NCI-H146 (cell line): ENCODE measurements at places on chromosomes 7 and 10.
A peak's percentile ranks its signal among the peaks of the same experiment; 100 is the strongest.

DNA sequence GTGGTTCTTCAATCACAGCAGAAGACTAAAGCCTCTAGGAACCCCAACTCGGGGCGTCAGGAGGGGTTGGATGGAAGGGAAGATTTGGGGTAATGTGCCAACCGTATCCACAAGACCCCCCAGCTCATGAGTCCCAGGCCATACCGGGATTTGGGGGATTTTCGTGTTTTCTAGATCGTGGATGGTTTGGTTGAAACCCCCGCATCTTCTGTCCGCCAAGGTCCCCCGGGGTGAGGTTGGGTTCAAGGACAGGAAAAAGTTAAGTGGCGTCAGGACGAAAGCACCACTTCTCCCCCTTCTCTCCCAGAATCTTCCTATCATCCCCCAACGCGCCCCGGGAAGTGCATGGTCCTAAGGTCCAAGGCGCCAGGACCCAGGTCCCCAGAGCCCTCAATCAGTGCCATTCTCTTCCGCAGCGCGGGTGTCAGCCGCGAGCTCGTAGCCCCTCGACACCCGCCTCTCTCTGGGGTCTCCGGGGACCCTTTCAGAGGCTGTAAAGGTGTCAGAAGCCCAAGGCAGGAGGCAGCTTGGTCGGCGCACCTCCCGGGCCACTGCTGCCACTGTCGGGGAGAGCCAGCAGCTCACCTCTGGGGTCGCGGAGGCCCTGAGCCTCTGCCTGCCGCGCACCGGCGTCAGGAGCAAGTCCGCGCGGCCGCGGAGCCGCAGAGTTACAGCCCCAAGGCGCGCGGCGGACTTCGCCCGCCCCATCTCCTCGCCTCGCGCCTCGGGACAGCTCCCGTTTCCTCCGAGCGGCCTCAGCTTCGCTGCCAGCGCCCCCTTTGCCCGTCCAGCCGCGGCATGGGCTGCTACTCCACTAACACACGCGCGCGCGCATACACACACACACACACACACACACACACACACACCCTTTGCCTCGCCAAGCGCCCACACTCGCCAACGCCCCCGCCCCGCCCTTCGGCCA is 1.5 kb downstream of the MKX start:
- no peak for DNase-seq

- peak; percentile 51 for DNase-seq
These were observed 26.7 kb downstream of the MICALL2 start for GRCh38 chr7:1432411-1433082.

GRCh38 chr10:3071405-3072198 is 4.3 kb downstream of the PFKP start:
- DNase-seq, result no peak

DNA sequence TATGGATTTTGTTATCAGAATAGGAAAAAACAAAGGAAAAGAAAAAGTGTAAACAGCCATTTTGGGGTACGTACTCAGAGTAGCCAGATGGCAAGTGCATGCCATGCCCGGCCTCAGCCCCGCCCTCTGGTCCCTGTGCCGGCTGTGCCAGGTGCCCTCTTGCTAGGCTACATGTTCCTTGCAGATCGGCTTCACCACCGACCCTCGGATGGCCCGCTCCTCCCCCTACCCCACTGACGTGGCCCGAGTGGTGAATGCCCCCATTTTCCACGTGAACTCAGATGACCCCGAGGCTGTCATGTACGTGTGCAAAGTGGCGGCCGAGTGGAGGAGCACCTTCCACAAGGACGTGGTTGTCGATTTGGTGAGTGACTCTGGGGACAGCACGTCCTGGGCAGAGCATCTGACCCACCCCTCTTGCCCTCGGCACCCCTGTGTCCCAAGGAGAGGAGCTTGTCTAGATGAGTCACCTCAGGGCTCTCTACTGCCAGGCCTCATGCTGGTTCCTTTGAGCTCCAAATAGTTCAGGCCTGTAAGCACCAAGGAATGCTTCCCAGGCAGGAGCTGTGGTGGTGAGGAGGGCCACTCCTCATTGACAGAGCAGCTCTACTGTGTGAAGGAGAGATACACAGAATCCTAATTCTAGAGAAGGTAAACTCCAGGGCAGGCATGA is 54.9 kb upstream of the ZMIZ2 start:
- no peak for DNase-seq

DNA sequence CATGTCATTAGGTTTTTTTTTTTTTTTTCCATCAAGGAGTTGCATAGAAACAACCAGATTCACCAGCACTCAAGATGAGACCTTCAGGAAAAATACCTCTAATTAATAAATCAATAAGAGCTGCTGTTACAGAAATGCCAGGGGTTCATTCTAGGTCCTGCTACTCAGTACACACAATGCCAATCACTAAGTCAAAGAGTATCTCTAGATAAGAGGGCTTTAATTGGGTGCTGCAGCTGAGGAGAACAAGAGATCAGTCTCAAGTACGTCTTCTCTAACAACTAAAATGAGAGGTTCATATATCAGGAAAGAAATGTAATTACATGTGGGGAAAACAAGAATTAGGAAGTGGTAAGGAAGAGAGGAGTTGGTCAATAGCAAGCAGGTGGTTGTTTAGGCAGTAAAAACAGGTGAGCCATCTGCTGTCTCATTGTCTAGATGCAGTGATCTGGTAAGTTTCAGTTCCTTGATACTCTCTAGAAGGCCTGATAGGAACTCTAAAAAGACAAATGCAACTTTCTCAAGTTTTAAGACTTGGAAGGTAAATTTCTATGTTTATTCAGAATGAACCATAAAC is 272.9 kb upstream of the ZWINT start:
- DNase-seq, result peak; percentile 82

DNA sequence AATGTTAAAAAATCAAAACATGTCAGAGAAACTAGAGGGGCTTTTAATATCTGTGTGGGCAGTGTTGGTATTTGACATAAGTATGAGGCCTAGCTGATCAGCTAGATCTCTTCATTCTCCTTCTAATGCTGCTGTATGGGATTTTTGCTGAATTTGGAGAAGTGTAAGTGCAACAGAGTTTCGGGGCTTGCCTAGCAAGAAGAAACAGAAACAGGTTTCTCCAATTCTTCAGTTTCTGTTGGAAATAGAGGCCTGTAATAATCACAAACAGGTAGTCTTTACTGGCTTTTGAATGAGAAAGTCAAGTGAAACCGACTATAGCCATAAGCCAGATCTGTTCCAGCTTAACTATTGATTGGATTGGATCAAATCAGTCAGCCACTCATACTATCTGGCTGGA is 96.4 kb upstream of the PCLO start:
- DNase-seq, result no peak

DNA sequence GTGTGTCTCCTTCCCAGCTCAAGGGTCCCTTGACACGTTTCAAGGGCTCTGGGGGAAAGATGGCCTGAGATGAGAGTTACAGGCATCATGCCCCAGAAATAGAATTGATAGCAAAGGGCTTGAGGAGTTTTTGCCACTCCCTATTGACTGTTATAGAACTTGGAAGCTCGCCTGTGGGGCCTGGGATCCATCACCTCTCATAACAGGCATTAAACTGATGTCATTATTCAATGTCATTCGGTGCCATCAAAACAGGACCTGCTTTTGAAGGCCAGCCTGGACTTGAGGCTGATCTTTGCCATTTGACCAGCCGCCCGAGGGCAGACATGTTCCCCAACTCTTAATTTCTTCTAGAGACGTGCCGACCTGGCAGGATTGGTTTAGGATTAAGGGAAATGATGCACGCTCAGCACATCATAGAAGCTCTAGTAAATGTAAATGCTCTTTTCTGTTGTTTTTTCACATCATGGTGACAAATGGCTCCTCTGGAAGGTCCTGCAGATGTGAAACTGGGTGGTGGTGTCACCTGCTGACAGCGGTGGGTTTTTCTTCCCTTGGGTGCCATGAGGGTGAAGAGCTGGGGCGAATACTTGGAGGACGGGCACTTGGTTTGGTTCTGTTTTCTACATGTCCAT is 16.7 kb upstream of the KLF6 start:
- no peak for DNase-seq

- DNase-seq, result no peak
These were observed 338.5 kb downstream of the ADARB2 start for GRCh38 chr10:1398626-1399410.

GRCh38 chr10:4266416-4267085 is 481.5 kb upstream of the KLF6 start:
- no peak for DNase-seq

- DNase-seq, result no peak
These were observed 28.0 kb downstream of the PRSS2 start for GRCh38 chr7:142798451-142799436.

GRCh38 chr10:131199646-131200045 is 111.9 kb downstream of the TCERG1L start:
- no peak for DNase-seq

DNA sequence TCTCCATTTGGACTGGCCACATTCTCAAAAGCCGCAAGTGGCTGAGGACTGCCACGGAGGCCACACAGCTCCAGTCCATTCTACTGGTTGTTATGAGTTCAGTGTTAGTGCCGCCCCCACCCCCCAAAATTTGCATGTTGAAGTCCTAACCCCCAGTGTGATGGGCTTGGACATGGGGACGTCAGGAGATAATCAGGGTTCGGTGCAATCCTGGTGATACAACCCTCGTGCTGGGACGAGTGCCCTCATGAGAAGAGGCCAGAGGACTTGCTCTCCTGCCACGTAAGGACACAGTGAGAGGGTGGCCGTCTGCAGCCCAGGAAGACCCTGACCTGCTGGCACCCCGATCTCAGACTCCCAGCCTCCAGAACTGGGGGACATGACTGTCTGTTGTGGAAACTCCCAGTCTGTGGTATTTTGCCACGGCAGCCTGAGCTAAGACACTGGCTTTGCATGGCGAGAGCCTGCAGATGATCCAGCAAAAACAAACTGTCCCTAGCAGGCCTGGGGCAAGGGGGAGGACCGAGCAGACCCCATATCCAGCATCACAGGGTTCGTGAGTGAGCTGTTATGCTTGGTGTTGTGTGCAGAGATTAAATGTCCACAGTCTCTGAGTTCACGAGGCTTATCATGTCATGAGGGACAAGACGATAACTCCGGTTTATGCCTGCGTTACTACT is 41.5 kb upstream of the INSIG1 start:
- no peak for DNase-seq

DNA sequence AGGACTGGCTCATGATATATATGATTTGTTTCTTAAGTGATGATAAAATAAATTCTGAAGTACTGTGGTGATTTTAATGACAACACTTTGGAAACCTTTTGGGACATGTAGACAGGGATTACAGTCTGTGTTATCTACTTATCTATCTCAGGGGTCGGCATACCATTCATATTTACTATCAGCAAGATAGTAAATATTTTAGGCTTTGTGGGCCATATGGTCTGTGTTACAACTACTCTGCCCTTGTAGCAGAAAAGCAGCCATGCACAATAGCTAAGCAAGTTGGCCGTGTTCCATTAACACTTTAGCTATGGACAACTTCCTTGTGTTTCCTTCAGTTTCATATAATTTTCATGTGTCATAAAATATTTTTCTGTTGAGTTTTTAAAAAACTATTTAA is 97.8 kb upstream of the PRPS1L1 start:
- no peak for DNase-seq

DNA sequence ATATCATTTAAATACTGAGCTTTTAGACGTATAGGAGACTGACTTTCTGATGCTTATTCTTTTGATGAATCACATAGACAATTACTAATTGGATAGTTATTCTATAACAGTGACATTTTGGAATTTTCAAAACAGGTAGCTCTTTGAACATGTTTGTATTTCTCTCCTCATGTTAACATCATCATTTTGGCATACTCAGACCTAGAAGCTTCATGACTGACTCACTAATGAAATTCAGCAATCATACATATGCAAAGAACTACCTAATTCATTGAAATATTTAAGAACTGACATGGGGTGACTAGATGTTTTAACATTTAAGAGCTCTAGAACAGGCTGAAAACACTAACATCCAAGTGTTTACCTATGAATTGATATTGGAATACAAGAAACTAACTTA is 192.3 kb downstream of the VTI1A start:
- DNase-seq, result no peak

DNA sequence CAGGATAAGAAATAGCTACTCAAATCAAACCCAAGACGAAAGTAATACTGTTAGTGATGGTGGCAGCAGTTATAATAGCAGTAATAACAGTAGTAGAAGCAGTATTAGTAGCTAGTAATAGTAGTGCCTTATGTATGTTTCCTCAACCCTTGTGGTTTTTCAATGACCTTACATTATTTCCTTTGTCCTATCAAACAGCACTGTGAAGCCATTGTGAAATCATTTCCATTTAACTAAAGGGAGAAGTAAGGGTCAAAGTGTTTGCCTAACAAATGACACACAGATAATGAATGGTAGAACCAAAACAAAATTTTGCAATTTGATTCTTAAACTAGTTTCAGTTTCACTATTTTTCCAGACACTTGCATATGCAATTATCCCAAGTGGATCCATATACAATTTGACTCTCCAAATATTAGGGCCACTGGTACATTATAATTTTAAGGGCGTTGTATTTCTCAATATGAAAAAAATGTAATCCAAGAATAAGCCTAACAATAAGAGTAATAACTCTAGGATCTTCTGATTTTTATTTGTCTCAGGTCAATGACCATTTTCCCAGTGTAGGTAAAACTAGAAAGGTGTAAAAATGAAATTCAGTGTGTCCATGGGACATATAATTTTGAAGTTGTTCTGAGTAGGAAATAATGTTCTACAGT is 33.7 kb upstream of the TMEM26 start:
- no peak for DNase-seq

DNA sequence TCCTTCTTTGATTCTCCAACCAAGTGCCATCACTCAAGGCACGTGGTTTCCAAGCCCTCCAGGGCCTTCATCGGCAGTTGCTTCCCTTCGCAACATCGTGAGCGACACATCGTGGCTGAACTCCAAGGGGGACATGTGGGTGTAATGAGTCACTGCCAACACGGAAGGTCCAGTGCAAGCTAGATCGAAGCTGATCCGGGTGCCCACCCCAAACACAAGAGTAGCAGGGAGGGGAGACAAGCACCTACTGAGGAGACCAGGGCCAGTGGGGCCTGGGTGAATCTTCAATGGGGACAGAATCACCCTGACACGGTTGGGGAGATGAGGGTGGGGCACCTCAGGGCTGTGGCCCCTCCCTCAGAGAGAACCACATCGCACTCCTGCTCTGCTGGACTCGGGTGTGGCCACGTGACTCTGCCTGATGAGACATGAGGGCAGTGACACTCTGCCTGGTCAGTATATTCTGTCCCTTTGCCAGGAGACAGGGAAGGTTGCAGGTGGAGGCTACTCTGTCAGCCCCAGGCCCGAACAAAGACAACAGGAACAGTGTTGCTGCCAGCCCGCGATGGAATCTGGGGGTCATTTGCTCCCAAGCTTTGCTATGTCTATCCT is 36.8 kb upstream of the HSPA12A start:
- DNase-seq, result no peak

GRCh38 chr7:98785929-98786571 is 83.8 kb downstream of the TMEM130 start:
- DNase-seq, result no peak

GRCh38 chr7:43054052-43054722 is 58.3 kb upstream of the HECW1 start:
- DNase-seq, result no peak
